Activated naive CD4-positive, alpha-beta T cell treated with anti-CD3 and anti-CD28 coated beads, Interleukin-2, amount 10 ng/mL, durations not matched to agents 7 days and 5 days (primary cell): ENCODE measurements at places on chromosomes 2 and 18.

DNA sequence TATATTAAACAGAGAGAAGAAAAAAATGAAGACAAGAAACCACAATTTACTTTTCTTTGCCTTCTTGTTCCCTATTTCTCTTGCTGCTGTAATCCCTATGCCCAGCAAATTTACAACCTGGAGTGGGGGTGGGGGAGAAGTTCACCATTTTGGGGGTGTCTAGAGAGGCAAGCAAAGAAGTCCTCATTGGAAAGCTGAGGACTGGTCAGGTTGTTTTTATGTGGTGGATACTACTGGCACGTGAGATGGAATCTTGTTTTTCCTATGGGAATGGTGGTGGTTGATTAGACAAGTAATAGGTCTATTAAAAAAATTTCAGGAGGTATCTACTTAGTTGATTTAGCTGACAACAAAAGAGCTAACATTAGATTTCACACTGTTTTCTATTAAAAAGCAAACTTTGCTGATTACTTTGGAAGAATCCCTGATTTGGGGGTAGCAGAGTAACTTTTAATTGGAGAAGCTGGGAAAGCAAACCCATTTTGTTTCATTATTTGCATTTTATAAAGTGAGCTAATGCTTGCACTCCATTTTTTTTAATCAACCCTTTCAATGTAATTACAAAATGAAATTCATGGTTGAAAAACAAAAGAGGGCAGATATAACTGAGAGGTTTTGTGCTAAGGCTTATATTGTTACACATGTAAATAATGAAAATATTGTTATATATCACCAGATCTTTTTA lies 6.0 kb downstream of the POU3F3 start:
- DNase-seq, result no peak

DNA sequence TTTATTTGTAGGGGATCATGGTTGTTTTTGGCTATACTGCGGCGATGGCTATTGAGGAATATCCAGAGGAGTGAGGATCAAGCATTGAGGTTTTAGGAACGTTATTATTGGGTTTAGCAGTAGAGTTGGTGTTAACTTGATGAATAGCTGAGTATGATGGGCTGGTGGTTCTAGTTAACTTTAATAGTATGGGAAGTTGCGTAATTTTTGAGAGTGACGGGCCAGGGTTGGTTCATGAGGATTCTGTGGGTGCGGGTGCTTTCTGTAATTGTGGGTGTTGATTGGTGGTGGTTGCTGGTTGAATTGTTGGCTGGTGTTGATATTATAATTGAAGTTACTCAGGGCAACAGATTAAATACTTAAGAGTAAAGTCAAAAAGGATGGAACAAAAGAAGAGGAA lies 6.0 kb upstream of the RAB6D start:
- DNase-seq, result no peak

- DNase-seq, result no peak
Observed at GRCh38 chr18:58144671-58145285, 100.8 kb downstream of the NEDD4L start.

DNA sequence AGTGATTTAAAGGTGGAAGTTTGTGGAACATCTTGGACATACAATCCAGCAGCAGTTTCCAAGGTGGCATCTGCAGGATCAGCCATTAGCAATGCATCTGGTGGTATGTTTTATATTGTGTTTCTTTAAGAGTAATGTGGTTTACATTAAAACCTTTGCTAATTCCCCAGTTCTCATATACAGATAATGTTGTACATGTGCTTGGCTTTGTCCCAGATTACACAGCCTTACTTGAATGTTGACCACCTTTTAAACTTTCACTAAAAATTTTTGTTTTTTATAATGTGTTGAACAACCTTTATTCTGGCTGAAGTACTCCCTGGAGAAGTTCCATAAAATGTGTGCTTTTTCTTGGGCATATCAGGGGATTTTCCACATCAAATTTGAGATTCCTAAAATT lies 57.5 kb downstream of the MIB1 start:
- DNase-seq, result no peak

DNA sequence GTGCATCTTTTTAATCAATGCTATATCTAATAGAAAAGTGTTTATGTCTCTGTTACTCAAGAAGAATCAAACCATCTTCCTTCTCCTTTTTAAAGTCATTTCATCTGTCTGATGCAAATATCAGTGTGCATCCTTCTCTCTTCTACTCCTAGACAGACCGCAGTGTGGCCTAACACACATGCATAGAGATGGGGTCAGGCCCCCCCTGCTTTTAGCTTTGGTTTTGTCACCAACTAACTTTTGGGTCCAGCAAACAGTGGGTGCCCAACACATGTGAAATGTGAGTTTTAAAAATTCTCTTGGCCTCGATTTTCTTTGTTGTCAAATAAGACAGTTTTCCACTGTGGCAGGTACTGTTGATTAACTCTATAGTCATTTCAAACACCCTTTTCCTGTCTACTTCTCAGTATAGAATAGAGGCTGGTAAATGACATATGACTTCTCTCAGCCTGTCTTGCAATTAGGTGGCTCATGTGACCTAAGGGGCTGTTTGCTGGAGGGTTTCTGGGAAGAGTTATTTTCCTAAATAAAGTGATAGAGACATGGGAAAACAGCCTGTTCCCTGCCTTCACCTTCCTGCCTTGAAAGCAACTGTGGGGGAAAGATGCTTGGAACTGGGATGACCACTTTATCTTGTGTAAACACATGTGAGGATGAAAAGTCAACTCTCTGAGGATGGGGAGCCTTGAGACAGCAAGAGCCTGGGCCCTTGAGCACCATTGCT lies 65.7 kb upstream of the DARS1 start:
- peak; percentile 49 for DNase-seq

- DNase-seq, result no peak
Observed at GRCh38 chr2:240594511-240595380, 8.2 kb downstream of the CAPN10 start.

DNA sequence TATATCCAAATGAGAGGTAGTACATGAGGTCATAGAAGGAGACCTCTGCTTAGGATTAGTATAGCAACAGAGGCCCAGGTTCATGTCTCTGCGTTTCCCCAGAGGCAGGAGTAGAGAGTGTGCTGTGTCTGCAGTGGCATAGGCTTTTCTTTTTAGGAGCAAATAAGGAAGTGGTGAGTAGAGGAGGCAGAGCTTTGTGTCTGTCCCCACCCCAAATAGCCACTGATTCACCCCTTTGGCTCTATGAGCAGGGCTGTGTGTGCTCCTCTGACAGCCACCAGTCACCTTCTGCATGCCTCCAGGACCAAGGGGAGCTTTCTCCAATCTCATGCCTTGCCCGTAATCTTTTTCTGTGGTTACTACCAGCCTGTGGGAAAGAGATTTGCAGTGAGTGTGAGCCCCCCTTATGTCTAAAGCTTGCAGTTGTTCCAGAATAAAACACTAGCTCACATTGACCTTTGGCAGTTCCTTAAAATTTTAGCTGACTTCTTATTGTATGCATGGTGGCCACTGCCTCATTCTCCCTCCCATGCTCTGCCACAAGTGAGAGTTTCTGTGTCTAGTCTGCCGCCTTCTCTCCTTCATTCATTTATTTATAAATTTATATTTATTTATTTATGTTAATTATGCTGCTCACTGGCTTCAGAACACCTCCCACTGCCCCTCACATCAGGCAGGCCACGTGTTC lies 23.5 kb upstream of the ELAC1 start:
- DNase-seq, result no peak

- no peak for DNase-seq
Observed at GRCh38 chr2:147913701-147914480, 69.1 kb downstream of the ACVR2A start.

DNA sequence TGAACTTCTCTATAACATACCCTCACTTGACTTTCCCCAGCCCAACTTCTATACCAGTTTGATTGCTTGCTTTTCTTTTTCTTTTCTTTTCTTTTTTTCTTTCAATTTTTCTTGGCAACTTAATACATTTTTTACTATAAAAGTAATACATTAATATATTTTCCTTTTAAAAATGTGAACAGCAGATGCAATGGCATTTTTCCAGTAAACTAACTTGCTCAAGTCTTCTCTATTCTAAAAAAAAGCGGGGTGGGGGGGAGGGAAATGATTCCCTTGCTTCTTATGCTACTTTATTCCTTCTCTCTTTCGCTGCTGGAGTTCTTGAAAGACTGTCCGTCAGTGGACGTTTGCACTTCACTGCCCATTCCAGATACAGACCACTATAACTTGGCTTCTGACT lies 70.5 kb downstream of the RBMS1 start:
- DNase-seq, result no peak

DNA sequence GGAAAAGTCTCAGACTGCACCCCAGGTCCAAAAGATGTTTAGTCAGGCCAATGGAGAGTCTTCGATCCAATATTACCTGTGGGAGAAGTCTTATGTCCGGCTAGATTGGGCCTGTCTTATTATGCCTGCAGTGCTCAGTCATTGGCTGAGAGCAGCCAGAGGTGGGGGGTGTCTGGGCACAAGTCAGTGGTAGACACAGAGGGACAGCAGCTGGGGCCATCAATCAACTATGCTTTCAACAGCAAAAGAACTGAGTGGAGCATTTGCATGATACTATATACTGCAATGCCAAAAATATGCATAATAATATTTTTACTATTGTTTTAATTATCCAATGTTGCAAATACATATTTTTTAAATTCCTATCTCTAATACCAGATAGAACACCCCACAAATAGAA lies 298.6 kb upstream of the CDH20 start:
- no peak for DNase-seq

- DNase-seq, result no peak
Observed at GRCh38 chr18:36625386-36625785, 203.4 kb downstream of the TPGS2 start.

GRCh38 chr2:144942516-144943256 lies 422.8 kb upstream of the ZEB2 start:
- DNase-seq, result no peak

DNA sequence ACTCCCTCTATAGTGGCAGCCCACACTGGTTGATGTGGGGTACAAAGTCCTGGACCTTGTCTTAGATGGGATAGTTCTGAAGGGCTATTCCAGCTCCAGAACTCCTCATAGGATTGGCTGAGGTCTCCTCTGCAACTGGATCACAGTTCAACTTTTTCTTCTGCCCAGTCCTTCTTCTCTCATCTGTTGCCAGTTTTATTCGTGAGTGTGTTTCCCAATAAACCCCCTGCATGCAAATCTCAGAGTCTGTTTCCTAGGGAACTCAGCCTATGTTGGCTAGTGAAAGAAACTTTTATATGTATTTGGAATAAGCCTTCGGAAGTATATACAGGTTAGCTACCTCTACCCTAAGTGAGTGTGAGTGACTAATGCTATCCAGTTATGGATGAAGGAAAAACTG lies 823.4 kb downstream of the SLC4A3 start:
- DNase-seq, result no peak
